DMS79 (cell line): ENCODE measurements at places on chromosomes 12 and 14.
A peak's percentile ranks its signal among the peaks of the same experiment; 100 is the strongest.

GRCh38 chr12:94832780-94833681 is 170.5 kb downstream of the NDUFA12 start:
- peak; percentile 37 for DNase-seq

DNA sequence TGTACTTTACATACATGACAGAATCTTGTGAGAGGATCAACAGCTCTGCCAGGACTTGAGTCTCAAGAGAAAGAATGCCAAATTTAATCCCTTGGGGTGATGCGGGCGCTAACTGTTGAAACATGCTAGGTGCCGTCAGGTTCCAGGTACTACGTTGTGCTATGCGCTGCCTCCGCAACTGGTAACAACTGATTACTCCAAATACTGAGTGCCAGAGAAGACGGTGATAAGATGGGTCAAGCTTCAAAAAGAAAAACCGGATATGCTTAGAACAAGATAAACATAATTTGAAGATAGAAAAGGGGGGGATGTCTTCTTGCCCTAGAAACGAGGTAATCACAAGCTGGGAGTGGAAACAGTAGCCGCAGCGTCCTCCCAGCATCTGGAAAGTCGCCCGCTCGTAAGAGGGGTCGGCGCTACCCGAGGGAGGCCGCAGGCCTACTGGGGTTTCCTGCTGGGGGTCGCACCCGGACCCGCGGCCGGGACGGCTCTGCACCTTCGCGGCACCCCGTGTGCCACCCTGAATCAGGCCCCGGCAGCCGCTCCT is 678 bp downstream of the ZBTB25 start:
- peak; percentile 44 for DNase-seq

GRCh38 chr14:35122696-35123387 is 490 bp downstream of the PRORP start:
- no peak for DNase-seq

GRCh38 chr12:25764409-25764808 is 194.1 kb upstream of the RASSF8 start:
- DNase-seq = no peak

DNA sequence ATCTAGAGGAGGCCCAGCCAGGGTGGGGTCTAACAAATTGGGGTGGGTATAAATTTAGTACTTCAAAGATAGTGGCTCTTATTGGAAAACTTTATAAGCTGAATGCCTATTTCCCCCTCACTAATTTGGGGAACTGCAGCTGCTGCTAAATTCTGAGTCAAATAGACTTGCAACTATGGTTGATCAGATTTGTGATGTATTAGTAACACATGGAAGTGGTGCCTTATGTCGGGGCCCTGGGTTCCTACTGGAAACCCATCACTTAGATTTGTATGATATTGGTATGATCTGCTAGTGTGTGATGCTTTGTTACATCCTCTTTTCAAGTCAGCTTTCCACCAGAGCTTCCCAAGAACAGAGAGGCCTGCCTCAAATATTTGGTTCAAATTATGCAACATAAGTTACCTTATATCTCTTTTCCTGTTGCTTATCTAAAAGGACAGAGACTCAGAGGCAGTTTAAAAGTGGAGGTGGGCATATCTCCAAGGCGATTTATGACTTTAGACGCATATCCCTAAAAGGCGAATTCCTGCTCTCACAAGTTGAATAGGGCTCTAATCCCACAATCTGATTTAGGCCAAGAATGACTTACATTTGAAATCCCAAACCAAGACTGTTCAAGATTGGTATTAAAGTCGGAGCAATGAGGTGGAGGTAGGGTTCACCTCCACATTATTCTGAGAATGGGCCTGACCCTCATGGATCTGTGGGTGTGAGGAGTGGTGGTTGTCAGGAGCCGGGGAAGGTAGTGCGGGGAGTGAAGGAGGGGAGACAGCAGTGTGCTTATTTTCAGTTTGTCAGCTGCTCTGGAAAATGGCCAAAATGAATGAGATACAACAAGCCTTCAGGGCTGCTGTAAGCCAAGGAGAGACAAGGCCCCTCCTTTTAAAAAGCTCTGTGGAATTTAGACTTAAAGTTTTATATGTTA is 425.8 kb downstream of the RAD51B start:
- no peak for DNase-seq

GRCh38 chr12:100799770-100800169 is 5.2 kb downstream of the ANO4 start:
- no peak for DNase-seq

- DNase-seq = no peak
Measured at GRCh38 chr12:1065629-1066028, 74.6 kb downstream of the ERC1 start.

- DNase-seq = no peak
Measured at GRCh38 chr14:87644689-87645088, 348.3 kb downstream of the GALC start.

GRCh38 chr12:64618953-64619590 is 8.8 kb downstream of the RASSF3 start:
- no peak for DNase-seq

DNA sequence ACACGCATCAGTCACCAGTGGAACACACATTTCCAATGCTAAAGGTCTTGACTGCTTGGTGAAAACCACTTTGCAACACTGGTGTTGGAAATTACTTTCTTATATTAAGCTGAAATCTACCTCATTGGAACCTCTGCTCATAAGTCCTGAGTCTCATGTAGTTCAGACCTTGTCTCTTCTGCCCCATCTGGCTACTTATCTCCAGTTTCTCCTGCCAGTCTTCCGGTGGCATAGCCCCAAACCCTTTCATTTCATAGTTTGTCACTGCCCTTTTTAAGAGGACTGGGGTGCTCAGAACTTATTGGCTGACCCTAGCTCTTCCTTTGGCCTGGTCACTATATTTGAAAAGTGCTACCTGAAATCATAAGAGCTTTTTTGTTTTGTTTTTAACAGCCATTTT is 43.7 kb downstream of the HELB start:
- DNase-seq = no peak

DNA sequence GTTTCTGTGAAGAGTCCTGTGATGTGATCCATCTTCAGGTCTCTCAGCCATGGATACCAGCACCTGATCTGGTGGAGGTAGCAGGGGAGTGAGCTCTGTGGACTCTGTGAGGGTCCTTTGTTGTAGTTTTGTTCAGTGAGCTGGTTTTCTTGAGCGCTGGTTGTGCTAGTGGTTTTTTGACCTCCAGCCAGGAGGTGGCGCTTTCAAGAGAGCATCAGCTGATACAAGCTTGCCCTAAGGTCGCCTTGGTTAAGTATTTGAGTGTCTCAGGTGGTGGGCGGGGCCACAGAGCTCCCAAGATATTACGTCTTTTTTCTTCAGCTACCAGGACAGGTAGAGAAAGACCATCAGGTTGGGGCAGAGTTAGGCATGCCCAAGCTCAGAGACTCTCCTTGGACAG is 139.7 kb downstream of the TTLL5 start:
- DNase-seq = no peak

DNA sequence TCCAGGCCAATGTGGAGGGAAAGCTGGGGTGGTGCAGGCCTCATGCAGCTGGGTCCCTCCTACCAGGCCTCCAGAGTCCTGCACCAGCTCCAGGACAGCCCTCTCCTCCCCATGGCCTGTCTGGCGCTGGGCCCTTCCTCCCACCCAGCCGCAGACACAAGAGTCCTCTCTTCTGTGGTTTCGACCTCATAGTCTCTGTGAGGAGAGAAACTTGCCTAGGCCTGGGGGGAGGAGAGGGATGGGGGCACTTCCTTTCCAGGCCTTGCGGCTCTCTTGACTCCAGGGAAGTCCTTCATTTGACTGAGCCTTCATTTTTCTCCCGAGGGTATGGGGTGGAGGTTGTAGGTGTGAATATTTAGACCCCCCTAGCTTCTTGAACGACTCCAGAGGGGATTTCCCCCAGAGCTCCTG is 2.3 kb downstream of the MMP14 start:
- no peak for DNase-seq

- DNase-seq = no peak
Measured at GRCh38 chr14:105711841-105712460, 185.6 kb downstream of the TMEM121 start.

DNA sequence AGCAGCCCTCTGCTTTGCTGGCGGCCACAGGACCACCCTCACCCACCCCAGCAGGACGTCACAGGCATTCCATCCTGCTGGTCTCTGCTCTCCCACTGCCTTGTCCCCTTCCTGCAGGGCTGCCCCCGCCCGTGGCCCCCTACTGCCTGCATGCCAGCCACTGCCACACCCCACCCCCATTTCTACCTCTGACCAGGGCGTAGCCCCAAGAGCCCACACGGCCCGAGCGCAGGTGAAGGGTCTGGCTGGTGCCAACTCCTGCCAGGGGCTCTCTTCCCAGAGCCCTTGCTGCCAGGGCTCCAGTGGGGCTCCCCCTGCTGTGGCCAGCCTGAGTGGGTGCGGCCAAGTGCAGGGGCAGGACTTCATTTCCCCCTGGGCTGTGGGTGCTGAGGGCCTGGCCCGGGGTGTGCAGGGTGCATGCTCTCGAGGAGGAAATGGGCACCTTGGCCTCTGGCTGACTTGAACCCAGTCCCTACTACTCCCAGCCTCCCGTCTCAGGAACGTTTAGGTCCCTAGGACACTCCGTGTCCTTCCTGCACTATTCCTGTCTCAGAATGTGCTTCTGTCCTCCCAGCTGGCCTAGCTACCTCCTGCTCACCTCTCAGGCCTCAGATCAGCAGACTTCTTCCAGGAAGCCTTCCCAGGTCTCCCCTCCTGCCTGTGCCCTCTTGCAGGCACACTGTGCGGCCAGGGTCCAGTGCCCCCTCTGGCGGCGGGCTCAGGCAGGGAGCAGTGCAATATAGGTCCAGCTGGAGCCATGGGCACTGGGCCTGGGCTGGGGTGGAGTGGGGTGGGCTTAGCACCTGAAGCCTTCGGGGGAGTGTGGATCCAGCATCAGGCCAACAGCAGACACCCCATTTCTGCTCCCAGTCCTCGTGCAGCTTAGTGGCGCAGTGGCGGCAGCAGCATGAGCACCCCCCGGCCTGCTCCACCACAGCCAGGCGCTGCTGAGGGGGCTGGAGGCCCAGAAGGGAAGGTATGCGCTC is 1.4 kb downstream of the LBHD2 start:
- DNase-seq = no peak

DNA sequence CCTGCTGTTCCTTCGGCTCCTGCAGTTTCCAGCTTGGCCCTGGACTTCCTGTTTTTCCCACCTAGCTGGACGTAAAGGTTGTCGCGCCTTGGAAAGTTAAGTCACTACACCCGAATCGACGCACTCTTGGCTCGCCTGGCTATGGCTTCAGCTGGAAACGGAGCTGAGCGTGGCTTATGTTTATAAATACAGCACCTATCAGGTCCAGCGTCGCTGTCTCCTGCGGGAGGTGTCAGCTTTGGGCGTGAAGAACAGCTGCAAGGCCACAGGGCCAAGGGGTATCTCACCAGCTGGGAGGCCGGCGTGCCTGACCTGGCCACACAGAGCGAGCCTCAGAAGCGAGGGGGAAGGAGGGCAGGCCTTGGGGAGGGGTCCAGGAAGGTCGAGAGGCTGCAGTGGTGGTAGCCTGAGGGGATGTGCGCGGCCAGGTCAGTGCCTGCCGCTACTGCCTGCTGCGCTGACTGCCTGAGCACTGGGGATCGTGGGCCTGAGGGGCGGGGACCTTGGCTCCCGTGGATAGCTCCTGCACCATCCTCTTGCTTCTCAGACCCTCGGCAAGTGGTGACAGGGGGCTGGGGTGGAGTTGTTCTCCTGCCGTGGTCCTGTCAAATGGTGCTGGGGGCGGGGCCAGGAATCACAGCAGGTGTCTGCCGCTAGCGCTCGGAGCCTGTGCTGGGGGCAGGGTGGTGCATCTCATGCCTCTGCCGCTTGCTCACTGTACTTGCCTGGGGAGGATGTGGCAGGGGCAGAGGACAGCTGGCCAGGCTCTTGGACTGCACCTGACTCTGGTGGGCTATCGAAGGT is 12.5 kb downstream of the PACS2 start:
- no peak for DNase-seq

GRCh38 chr12:16763901-16764300 is 157.9 kb upstream of the LMO3 start:
- DNase-seq = no peak

DNA sequence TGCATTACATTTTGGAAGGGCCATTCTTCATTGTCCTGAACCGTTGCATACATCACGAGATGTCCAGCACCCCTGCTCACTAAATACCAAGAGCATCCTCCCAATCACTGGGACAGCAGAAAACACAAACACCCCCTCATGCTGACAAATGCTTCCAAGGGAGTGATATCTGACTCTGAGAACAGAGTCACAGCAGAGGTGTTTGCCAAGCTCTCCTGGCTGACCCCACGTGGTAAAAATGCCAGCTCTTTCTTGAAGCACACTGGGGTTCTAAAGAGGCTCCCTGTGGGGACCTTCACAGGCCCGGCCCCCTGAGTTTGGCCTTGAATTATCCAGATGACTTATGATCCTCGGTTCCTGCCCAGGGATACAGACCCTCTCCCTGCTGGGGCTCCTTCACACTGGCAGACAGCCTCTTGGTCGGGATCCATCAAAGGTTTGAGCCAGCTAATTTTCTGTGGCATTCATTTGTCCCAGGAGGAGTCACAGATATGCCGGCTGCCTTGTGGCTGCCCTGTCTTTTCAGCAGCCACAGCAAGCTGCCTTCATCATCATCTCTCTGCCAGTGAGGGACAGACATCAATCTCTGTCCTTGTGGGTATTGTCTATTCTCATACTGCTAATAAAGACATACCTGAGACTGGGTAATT is 43.1 kb upstream of the PSMC1 start:
- DNase-seq = no peak

- no peak for DNase-seq
Measured at GRCh38 chr12:39435531-39435930, 7.4 kb downstream of the KIF21A start.

DNA sequence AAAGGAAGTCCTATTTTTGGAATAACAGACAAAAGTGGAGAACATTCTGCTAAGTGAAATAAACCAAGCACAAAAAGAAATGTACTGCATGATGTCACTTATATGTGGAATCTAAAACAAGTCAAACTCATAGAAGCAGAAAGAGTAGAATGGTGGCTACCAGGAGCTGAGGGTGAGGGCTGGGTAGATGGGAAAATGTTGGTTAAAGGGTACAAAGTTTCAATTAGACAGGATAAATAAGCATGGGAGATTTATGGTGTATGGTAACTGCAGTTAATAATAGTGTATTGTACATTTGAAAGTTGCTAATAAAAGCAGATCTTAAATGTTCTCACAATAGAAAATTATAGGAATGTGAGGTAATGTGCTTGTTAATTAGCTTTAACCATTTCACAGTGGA is 12.8 kb downstream of the LUM start:
- no peak for DNase-seq

DNA sequence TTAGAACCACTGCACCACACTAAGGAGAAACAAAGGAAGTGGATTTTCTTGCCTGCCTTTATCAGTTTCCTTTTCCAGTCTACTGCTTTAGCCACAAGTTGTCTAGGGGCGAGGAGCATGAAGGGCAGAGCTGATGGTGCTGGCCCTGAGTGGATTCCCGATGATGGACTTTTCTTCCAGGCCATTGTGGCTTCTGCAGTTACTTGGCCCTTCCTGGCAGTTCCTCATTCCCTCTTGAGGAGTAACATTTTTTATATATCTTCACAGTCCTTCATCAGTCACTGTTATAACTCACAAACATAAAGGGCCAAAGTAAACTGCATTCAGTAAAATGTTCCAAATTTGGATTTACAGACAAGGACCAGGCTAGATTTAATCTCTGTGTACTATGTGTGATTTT is 61.2 kb upstream of the SRSF5 start:
- no peak for DNase-seq

- DNase-seq = no peak
Measured at GRCh38 chr12:42807766-42808165, 218.2 kb upstream of the PRICKLE1 start.
